ENCODE measurements at places on chromosomes 5 and 9.

DNA sequence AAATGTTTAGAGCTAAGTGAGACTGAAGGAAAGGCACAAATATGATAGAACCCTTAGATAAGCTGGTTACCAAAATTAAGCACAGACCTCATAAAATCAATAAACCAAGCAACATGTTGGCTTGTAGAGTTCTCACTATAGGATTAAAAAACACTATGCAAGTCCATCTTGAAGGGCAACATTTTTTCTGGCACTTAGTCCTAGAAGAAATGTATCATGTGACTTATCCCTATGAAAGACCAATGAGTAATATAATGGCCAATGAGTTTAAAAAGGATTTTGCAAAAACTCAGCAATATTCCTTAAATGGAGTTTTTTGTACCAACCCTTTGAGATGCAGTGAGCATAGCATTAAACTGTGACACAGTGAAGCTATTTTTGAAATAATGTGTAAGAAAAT lies 216.3 kb upstream of the ADRA1B start:
- DNase-seq = no peak

GRCh38 chr5:102737161-102737560 lies 17.9 kb upstream of the PAM start:
- DNase-seq = no peak

GRCh38 chr9:78103971-78104433 lies 72.4 kb upstream of the GNAQ start:
- no peak for DNase-seq

- peak; percentile 4 for DNase-seq
These were observed 2.5 kb downstream of the FST start for GRCh38 chr5:53482717-53483638.

DNA sequence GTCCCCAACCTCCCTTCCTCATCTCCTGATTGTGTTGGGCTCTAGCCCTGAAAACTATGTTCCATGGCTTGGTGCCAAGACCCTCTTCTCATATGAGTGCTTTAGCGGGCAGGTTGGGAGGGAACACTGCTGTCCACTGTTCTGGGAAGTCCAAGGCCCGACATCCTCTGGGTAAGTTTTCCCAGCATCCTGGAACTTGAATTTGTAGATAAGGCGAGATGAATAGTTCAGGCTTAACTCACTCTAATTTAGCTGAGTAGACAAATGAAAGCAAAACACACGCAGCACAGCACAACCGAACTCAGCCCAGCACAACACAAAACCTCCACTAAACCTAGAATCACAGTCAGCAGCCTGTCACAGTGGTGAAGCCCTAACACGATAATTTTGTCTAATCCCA lies 95.3 kb upstream of the SLC28A3 start:
- DNase-seq = no peak

DNA sequence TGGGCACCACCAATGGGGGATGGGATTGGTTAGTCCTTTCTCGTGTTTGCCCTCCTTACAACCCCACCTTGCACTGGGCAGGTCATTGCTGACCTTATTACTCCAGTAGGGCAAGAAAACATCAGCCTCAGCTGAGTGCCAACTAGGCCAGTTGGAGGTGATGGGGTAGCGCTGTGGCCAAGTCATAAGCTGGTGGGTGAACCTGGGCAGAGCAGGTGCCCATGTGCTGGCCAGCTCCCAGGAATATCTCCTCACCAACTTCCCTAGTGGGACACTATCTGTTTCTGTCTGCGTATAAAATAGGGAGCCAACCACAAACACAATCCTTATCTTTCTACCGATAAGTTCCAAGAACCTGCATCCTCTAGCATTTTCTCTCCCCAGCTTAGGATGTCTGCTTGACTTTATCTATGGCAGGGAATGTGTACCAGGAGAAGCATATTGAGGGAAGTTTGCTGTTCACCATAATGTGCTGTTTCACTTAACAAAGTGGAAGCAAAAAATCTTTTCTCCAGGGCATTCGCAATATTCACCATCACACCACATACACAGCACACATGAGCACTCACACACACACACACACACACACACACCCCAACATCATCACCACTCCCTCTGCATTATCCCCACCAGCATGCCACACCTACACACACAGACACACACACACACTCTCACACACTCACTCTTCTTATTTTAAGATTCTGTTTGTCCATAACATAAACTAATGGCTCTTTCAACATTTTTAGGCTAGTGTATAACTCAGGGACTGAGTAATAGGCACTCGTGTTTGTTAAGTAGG lies 390.0 kb downstream of the ENC1 start:
- DNase-seq = no peak

DNA sequence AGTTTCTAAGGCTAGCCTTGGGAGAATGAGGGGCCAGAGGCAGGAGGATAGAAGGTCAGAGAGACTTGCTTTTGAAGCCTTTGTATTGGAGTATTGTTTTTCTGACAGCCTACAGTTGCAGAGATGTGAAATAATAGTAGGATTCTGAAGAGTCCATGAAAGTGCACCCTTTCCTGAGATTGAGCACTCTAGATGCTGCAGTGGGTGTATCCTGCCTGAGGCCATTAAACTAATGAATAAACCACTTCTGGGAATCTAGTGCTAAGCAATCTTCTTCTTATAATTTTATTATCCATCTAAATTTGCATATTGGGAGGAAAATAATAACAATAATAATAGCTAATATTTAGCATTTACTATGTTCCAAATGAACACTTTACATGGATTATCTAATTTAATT lies 19.3 kb upstream of the NNT start:
- no peak for DNase-seq

DNA sequence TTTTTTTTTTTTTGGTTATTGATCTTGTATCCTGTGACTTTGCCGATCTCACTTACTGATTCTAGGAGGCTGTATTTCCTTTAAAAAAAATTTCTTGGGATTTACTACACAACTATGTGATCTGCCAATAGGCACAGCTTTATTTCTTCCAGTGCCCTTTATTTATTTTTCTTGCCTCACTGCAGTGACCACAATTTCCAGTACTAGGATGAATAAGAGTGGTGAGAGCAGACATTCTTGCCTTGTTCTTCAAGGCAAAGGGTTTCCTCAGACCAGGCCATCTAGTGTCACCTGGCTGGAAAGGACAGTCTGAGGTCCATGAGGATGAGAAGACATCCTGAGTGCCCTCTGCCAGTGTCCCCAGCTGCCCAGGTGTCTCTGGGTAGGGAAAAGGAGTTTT lies 265.4 kb downstream of the SPOCK1 start:
- no peak for DNase-seq

GRCh38 chr5:136740228-136740627 lies 374.9 kb upstream of the TRPC7 start:
- DNase-seq = no peak

DNA sequence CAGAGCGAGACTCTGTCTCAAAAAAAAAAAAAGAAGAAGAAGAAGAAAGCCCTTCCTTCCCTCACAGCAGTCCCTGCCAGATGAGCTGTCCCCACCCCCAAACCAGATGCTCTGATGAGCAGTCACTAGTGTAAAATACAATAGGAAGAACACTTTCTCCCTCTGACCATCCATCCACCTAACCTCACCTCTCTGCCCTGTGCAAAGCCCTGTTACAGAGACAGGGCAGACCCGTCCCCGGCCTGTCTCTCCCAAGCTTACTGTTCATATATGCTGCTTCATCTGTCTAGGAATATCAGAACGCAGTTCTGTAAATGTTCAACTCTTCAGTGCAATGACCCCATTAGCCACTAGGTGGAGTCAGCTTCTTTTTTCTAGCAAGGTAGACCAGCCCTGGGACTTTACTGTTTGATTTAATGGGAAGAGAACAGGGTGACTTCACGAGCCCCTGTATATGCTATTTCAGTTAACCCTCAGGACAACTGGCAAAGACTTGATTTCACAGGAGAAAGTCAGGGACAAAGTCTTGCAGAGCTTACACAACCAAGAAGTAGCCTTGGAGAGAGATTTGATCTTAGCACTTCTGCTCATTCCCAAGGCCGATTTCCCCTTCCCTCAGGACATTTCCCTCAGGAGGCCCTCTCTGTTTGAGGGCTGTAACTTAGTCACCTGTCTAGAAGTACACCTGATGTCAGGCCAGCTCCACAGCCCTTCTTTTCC lies 14.9 kb upstream of the FGFR4 start:
- DNase-seq = no peak

- DNase-seq = no peak
These were observed 91.4 kb downstream of the JAKMIP2 start for GRCh38 chr5:147691130-147691529.

GRCh38 chr9:89744255-89744648 lies 139.4 kb downstream of the GADD45G start:
- no peak for DNase-seq

- no peak for DNase-seq
These were observed 300.4 kb downstream of the DTWD2 start for GRCh38 chr5:118687661-118688621.

- DNase-seq = no peak
These were observed 39.9 kb downstream of the KIF24 start for GRCh38 chr9:34289159-34289558.

- DNase-seq = no peak
These were observed 79.5 kb upstream of the LHFPL2 start for GRCh38 chr5:78727786-78728761.

DNA sequence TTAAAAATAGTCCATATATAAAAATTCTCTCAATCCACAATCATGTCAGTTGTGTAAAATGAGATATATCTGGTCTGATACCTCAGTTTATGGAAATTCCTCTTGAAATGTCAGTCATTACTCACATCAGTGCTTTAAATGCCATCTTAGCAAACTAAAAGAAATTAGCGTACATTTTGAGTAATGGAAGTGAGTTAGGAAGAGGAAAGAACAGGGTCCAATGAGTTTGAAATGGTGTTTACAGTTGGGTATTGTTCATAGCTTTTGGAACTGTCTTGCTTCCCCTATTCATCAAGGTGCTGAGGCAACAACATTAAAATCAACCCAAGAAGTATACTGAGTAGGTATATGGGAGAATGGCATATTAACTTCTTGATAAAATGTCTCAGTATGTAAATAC lies 8.7 kb upstream of the MTX3 start:
- DNase-seq = no peak

DNA sequence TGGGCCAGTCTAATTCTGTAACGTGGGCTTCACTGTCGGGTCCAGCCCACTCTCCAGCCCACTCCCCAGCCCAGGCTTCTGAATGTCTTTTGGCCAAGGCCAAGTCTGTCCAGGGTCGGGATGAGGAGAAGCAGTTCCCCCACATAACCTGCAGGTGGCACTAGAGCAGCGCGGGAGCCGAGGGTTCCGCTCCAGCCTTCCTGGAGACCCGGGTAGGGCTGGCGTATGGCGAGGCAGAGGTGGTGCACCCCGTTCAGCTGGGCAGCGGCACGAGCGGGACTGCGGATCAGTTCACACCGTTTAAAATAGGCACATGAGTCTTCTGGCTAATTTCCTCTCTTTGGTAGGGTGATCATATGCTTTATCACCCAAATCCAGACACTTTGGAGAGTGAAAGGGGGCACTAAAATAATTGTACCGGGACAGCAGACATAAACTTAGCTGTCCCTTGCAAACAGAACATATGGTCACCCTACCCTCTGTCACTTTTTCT lies 185.9 kb downstream of the MSX2 start:
- DNase-seq = no peak

DNA sequence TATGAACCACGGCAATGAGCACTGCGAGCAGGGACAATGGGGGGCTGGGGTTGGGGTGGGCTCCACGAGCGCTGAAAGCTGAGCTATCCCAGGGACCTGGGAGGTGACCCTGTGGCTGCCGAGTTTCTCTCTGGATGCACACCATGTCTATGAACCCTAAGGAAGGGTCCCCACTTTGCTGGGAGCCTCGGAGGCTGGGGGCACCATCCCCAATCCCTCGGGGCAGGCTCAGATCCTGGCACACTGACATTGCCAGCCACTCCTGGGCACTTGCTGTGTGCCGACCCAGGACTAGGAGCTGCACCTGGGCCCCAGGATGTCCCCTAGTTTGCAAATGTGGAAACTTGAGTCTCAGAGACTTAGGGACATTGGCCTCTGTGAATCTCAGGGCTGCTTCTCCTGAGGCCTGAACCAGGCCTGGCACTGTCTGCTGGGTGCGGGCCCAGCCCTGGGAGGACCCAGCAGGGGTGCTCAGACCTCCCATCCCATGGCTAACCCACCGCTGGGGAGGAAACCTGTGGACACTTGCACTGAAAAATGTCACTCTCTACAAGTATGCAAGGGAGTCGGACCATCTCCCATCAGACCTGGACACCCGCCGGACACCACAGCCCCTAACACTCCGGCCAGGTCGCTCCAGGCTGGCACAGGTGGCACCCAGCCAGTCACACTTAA lies 13.0 kb upstream of the CAMSAP1 start:
- DNase-seq = no peak

GRCh38 chr9:17453751-17454150 lies 125.1 kb upstream of the SH3GL2 start:
- DNase-seq = no peak

DNA sequence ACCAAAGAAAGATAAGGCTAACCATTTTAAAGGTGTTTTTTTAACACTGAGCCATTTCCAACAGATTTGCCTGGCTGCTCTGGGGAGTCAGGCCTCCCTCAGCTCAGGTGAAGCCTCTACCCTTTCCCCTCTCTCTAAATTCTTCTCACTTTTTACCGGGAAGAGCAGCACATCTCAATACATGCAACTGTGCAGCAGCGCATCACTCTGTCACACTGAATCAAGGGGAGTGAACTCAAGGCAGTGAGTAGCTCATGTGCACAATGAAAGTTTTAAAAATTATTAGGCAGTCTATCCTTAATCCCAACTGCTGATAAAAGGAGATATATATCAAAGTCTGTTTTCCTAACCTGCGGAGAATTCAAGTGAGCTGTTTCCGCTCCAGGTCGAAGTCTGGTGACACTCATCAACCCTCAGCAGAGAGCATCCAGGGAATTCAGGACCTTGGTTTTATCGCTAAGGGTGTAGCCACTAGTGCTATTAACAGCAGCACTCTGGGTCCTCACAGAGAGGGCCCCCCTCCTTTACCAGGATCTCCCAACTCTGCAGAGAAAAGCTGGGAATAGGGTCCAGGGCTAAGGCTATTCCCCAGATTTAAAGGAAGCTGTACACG lies 1.0 kb downstream of the CEMIP2 start:
- DNase-seq = no peak

DNA sequence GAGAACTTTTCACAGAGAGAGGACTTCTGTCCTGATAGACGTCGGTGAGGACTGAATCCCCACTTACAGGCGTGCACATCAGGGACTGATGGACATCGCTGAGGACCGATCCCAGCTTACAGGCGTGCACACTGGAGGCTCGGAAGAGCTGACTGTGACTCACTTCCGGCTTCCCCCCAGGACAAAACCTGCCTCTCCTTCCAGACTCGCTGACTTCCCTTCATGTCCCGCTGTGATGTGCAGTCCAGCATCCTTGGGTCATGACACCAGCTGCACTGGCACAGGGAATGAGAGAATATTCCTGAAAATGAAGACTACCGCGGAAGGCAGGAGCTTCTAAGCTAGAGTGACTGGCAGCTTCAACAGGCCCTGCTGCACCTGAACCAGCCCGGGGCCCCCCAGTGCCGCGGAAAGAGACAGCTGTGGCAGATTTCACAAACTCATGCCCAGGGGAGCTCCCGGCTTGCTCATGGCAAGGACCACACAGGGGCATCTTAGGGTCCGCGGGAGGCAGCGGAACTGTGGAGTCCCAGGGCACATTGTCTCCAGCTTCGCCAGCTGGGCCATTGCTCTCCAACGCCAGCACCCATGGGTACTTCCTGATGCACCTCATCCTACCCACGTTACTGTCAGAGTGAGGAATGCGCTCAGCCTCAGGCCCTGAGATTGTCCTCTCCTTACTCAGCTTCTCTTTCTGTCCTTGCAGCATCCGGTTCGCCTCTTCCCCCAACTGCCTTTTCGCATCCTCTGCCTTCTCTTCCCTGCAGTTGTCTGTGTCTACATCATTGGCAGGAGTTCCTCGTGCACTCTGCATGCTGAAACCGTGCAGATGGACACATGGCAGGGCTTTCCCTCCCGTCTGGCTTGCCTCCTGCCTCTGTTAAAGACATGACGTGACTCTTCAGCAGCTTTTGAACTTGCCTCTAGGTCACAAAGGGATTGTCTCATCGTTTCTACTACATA lies 29.5 kb downstream of the SURF6 start:
- no peak for DNase-seq

Data from activated T-helper 1 cell treated with anti-CD3 and anti-CD28 coated beads, Interleukin-2, amount 50 U/mL, for 16 hours (primary cell).